SJSA1 (cell line): ENCODE measurements at places on chromosomes 4 and X.

DNA sequence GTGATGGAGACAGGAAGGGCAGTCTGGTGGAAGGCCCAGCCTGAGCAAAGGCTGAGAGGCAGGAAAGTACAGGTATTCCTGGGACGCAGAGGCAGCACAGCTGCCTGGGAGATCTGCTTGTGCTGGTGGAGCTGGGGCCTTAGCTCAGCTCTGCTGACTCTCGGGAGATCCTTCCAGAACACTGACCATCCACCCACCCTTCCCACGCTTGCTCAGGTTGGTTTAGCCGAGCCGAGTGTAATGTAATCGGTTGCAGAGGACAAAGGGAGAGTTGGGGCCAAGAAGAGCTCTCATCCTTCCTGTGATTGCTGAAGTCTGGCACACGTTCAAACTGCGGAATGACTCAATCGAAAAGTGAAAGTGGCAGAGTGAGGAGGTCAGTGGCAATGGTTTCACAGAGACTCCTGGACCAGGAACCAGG, 43.1 kb upstream of the GPR78 start:
- H3K36me3 ChIP-seq = no peaks in the 10 kb centered on the region
- H3K4me3 ChIP-seq = no peak overlapping the region
- DNase-seq = peak; percentile 84
- no peaks in the 10 kb centered on the region for H3K27me3 ChIP-seq
- H3K4me1 ChIP-seq = peaks cover 50% of the 10 kb centered on the region

DNA sequence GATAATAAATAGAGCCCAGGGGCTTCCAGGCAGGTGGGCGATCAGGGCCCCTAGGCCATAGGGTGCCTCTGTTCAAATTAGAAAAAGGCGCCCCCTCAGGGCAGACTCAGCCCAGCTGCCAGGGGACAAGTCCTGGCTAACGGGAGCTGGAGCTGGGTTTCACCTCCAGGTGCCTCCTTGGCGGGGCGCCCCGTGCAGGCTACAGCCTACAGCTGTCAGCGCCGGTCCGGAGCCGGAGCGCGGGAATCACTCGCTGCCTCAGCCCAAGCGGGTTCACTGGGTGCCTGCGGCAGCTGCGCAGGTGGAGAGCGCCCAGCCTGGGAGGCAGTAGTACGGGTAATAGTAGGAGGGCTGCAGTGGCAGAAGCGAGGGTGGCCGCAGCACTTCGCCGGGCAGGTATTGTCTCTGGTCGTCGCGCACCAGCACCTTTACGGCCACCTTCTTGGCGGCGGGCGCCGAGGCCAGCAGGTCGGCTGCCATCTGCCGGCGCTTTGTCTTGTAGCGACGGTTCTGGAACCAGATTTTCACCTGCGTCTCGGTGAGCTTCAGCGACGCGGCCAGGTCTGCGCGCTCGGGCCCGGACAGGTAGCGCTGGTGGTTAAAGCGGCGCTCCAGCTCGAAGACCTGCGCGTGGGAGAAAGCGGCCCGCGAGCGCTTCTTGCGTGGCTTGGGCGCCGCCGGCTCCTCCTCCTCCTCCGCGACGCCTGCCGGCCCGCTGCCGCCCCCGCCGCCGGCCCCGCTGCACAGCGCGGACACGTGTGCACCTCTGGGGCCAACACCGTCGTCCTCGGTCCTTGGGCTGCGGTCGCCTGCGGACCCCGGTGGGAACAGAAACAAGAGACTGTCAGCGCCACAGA, 2.4 kb downstream of the NKX3-2 start:
- H3K4me3 ChIP-seq = no peak overlapping the region
- H3K36me3 ChIP-seq = no peaks in the 10 kb centered on the region
- no peak overlapping the region for H3K27ac ChIP-seq

GRCh38 chr4:188218392-188218791, 79.2 kb downstream of the TRIML1 start:
- H3K4me1 ChIP-seq = no peaks in the 10 kb centered on the region
- H3K36me3 ChIP-seq = no peaks in the 10 kb centered on the region
- no peaks in the 10 kb centered on the region for H3K27me3 ChIP-seq

DNA sequence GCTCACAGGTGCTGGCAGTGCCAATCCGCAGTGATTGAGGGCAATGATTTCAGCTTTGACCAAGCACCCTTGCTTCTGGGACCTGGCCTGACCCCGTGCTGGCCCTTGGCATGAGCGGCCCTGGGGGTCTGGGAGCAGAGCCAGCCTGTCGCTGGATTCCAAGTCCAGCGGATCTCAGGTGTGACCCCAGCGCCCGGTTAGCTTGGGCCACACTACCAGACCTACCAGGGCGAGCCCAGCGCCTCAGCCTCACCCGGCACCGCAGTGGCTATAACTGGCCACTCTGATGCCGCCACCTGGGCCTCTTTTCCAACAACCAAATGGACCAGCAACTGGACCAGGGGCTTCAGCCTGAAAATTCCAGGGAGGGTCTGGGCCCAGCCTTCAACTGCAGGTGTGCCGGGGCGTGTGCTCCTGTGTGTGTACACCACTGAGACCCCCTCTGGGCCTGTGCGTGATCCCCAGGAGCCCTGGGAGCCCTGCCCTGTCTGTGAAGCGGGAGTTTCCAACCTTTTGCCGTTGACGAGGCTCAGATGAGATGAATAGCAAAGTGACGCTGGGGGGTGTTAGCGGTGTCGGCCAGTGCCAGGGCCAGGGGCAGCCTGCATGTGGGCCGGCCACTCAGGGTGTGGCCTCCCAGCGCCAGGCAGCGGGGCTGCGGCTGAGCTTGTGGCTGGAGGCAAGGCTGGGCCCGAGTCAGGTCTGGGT, 658 bp downstream of the SH3TC1 start:
- no peak for DNase-seq
- peaks cover 18% of the 10 kb centered on the region for H3K4me1 ChIP-seq
- no peaks in the 10 kb centered on the region for H3K36me3 ChIP-seq
- H3K27ac ChIP-seq = no peak overlapping the region

DNA sequence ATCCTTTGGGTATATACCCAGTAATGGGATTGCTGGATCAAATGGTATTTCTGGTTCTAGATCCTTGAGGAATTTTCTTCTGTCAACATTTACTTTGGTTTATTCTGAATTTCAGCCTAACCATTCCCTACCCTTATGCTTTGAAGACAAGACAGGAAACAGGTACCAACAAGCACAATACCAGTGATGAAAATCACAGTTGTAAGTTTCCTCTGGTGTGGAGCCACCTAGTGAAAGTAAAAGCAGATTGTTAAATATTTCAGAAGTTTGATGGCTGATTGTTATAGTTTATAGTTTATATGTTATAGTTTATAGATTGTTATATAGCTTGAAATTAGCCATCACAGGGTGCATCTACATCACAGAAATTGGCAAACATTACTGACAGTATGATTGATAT, 104.5 kb upstream of the AGA start:
- no peaks in the 10 kb centered on the region for H3K36me3 ChIP-seq
- no peak overlapping the region for H3K27ac ChIP-seq
- DNase-seq = no peak
- no peak overlapping the region for H3K4me3 ChIP-seq
- H3K4me1 ChIP-seq = no peaks in the 10 kb centered on the region
- no peaks in the 10 kb centered on the region for H3K27me3 ChIP-seq

DNA sequence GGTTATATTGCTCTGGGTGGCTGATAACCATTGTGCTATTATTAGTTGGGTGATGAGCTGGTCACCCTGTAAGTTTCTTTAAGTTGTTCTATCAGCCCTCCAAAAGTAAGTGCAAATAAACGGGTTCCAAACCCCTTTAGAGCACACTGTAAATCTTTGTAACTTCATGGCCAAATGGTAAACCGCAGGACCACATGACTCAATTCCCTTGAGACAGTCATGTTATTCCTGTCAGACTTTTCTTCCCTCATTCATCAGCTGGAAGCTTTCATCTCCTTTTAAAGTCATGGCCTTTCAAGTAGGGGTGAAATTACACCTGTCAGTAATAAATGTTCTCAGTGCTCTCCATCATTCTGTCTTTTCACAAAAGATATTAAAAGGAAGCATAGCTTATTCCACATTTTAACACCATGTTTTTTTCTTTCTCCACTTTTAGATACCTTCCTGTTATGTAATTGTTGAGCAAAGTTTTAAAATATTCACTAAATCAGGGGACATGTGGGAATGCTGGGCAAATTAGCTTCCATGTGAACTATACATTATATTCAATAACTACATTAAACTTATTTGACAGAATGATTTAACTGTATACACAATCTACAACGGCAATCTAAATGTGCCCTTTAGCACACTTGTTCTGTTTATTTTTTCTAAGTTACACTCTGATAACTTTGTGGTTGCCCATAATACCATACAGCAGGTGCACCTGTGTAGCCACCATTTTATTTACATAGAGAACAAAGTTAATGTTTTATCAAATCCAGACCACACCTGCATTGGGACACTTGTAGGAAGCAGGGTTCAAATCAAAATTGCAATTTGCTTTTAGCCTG, 275.5 kb downstream of the CFAP299 start:
- H3K27me3 ChIP-seq = no peaks in the 10 kb centered on the region
- H3K4me1 ChIP-seq = no peaks in the 10 kb centered on the region
- H3K27ac ChIP-seq = no peak overlapping the region
- no peak for DNase-seq
- no peaks in the 10 kb centered on the region for H3K36me3 ChIP-seq

DNA sequence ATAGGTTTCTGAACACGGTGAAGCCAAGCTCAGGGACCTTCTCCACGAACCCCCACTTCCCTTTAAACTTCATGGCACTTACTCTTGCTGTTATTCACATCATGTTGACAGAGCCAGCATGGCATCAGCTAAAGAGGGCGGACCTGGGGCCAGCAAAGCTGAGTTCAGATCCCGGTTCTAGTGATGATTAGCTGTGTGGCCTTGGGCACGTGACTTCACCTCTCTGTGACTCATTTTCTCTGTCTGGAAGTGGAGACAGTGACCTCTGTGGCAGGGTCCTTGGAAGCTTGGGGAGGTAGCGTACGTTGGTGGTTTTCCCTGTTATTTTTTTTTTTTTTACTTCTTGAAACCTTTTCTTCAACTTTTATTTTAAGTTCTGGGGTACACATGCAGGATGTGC, 13.4 kb downstream of the EVC start:
- no peak overlapping the region for H3K4me3 ChIP-seq
- no peak for DNase-seq
- no peaks in the 10 kb centered on the region for H3K27me3 ChIP-seq
- H3K4me1 ChIP-seq = peaks cover 24% of the 10 kb centered on the region
- peaks cover 8% of the 10 kb centered on the region; the same call in 1 of the 2 replicates for H3K36me3 ChIP-seq
- no peak overlapping the region for H3K27ac ChIP-seq

GRCh38 chr4:139506774-139507173, 49.2 kb downstream of the SETD7 start:
- no peaks in the 10 kb centered on the region for H3K4me1 ChIP-seq
- no peak overlapping the region for H3K4me3 ChIP-seq
- DNase-seq = no peak
- H3K27me3 ChIP-seq = no peaks in the 10 kb centered on the region

- no peak overlapping the region for H3K27ac ChIP-seq
- no peaks in the 10 kb centered on the region for H3K4me1 ChIP-seq
- no peak for DNase-seq
- no peak overlapping the region for H3K4me3 ChIP-seq
- H3K27me3 ChIP-seq = no peaks in the 10 kb centered on the region
Measured at GRCh38 chr4:26878794-26879391, 18.3 kb downstream of the STIM2 start.

DNA sequence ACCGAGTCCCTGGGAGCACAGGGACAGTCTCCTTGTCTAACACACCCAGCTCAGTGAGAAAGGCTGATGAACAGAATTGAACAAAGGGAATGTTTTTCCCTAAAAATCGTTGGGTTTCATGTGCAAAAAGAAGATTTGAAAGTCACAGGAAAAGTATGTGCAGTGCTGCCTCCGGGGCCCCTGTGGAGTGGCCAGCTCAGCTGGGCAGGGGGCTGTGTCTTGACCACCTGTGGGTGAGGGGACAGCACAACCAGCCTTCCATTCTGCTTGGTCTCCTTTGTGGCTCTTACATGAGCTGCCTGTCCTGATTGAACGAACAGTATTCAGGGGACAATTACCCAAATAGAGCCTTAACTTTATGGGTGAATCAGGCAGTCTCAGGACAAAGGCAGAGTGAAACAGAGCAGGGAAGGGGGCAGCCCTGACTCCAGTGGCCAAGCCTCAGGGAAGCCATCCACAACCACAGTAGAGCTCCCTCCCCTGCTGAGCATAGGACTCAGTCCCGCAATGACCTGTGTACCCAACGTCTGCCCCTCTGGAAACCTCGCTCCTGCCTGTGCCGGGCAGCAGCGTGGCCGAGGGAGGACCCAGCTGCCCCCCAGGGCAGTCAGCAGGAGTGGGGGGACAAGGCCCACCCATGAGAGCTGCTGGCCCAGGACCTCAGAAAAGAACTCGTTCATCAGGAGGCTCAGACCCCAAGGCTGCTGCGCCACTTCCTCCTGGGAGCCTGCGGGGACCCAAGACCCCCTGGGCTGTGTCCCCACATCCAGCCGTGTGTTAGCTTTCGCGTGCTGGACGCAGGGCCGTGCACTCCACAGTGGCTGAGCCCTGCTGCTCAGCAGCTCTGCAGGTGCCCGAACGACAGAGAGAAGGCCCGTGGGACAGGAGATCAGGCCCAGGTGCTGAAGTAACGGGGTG, 59.6 kb upstream of the MXD4 start:
- no peaks in the 10 kb centered on the region for H3K36me3 ChIP-seq
- no peak overlapping the region for H3K27ac ChIP-seq
- DNase-seq = no peak
- no peaks in the 10 kb centered on the region for H3K27me3 ChIP-seq
- no peak overlapping the region for H3K4me3 ChIP-seq

DNA sequence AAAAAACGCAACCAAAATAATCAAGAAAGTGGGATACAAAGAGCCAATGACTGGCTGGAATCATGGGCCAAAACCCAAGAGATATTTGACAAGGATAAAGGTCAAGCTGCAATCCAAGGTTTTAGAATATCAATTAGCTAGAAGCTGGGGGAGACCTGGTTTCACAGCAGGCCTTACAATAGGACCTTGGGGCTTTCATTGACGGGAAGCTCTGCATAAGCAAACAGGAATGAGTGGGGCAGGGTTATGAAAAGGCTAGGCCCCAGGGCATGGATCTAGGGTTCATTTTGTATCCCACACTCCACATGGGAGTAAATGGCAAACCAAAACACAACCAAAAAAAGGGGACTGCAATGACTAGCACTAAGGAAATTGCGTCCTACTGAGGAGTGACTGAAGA, 215.3 kb downstream of the HS6ST2 start:
- H3K27ac ChIP-seq = no peak overlapping the region
- no peaks in the 10 kb centered on the region for H3K36me3 ChIP-seq
- H3K4me1 ChIP-seq = no peaks in the 10 kb centered on the region
- DNase-seq = no peak

DNA sequence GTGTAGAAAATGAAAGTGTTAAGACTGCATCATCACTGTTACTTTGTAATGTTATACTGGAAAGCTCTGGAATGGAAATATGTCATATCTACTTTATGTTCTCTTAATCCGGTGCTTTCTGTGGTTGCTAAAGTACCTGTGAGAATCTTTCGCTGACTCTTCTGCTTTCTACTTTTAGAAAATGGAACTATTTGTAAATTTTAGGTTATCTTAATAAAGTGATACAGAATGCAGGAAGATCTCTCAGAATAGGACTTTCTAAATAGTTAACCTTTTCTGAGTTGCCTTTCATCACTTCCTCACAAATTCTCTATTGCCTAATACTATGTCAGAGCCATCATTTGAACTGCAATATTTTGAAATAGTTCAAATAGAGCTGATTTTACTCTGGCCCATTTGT, 69.3 kb downstream of the BMP2K start:
- DNase-seq = no peak
- H3K36me3 ChIP-seq = peaks cover 4% of the 10 kb centered on the region; the same call in 1 of the 2 replicates
- H3K27ac ChIP-seq = no peak overlapping the region
